ENCODE measurements at places on chromosomes 5 and 9. TPM values are rescaled to one million over a fixed set of nuclear protein-coding genes. Genes with fewer than 3 reads are reported as not detected.

The CCL28 gene
- total RNA-seq = 2.0 TPM

The B4GALT1 gene
- total RNA-seq = 6.9 TPM

The KIF20A gene
- 40.0 TPM for total RNA-seq

The C5orf63 gene
- 6.9 TPM for total RNA-seq

The RABL6 gene
- total RNA-seq = 43.4 TPM

The CDX1 gene
- total RNA-seq = 0.85 TPM

The SYNPO gene
- 1.5 TPM for total RNA-seq

DNA sequence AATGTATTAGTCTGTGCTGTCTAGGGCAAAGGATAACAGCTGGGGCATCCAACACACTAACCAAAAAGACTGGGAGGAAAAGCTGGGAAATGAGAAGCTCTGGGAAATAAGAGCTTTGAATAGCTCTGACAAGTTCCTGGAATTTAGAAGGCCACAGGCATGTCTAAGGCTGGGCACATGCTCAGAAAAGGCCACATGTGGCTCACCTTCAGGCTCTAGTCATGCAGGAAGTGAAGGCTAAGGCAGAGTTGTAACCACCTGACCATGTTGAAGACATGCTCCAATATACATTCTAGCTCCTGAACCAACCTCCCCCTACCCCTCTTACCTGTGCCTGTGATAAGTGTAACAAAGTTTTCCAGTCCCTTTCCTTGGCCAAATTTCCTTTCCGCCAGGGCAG lies 31.7 kb downstream of the CLTA start:
- no peak for DNase-seq

DNA sequence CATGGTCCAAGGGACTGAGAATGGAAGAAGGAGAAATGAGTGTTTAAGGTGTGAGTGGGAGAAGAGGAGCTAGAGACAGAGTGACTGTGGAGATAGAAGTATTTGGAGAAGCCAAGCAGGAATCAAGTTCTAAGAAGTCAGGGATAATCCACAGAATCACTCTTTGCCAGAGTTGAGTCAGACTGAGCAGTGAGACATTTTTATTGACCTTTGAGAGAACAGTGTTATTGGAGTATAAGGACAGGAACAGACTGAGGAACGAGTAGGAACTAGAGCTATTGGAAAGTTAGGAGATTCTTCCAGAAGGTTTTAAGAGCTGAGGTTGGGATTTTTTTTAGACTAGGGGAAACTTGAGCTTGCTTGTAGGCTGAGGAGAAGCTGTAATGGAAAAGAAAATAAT lies 37.2 kb downstream of the RCL1 start:
- no peak for DNase-seq

- DNase-seq = no peak
Observed at GRCh38 chr5:97434021-97434420, 251.0 kb upstream of the RIOK2 start.

- DNase-seq = no peak
Observed at GRCh38 chr5:180126716-180127681, 55.4 kb upstream of the RNF130 start.

DNA sequence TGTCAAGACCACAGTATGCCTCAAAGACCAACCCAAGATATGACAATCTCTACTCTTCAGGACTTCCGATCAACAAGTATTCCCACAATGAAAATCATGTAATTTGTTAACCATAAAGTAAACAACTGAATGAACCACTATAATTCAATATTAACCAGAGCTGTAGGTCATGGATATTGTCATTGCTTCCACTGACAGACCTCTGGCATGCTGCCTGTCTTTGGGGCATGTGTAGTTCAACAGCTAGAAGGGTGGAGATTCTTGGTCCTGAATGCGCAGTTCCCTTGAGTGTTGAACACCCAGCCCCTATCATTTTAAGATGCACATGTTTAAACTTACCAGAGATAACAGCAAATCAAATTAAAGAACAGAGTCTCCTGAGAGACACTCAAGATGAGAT lies 283.0 kb downstream of the CEMIP2 start:
- DNase-seq = no peak

GRCh38 chr5:89556215-89556913 lies 673.4 kb upstream of the MEF2C start:
- DNase-seq = no peak

GRCh38 chr5:134086943-134087305 lies 27.6 kb upstream of the TCF7 start:
- DNase-seq = peak; percentile 97

- DNase-seq = peak; percentile 65
Observed at GRCh38 chr5:95960667-95961616, 709 bp downstream of the ELL2 start.

- DNase-seq = no peak
Observed at GRCh38 chr9:134138292-134138691, 2.4 kb downstream of the WDR5 start.

- DNase-seq = no peak
Observed at GRCh38 chr9:87610200-87611155, 112.8 kb downstream of the DAPK1 start.

DNA sequence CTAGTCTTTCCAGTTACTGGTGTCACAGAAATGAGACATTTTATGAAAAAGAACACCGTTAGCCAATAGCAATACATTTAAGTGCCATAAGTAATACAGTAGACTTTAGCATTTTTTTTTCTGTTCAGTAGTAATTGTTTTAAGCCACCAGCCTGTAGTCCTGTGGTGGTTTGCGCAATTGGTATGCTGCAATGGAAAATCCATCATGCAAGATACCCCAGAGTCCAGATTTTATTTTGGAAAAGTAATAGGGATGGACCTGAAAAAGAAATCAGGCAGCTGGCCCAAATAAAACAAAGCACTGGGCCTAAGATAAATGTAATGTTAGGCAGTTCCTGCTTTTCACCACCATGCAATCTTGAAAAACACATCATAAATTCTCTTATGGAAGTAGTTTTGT lies 94.6 kb upstream of the RASGRF2 start:
- no peak for DNase-seq

GRCh38 chr5:137394380-137394779 lies 104.7 kb downstream of the SPOCK1 start:
- no peak for DNase-seq

- DNase-seq = no peak
Observed at GRCh38 chr5:178241231-178241663, 8.6 kb upstream of the PHYKPL start.

DNA sequence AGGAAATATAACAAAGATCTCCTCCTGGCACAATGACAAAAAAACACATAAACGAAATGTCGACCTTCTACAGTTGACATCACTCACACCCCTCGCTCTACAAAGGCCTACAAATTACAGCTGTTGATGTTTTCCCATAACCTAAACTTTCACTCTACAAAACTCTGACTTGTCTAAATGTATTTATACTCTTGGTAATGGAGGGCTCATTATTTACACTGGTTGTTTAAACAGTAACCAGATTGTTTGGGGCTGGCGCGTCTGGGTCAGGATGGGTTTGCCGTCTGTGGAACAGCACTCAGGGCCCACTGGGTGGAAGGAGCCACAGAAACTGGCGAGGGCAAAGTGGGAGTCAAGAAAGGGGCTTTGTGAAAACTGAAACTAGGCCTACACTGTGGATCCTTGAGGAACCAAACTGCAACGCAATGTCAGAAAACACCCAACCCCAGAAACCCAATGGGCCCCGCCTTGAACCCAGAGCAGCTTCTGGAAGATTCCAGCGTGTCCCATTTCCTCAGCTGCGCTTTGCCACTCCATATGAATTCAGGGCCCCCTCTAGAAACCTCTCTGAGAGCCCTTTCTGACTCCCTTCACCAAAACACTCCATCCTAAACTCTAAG lies 136.7 kb downstream of the ROR2 start:
- DNase-seq = no peak

- DNase-seq = no peak
Observed at GRCh38 chr5:64506567-64507263, 900 bp downstream of the RGS7BP start.

- DNase-seq = no peak
Observed at GRCh38 chr9:82327641-82328040, 339.1 kb downstream of the SPATA31D1 start.

DNA sequence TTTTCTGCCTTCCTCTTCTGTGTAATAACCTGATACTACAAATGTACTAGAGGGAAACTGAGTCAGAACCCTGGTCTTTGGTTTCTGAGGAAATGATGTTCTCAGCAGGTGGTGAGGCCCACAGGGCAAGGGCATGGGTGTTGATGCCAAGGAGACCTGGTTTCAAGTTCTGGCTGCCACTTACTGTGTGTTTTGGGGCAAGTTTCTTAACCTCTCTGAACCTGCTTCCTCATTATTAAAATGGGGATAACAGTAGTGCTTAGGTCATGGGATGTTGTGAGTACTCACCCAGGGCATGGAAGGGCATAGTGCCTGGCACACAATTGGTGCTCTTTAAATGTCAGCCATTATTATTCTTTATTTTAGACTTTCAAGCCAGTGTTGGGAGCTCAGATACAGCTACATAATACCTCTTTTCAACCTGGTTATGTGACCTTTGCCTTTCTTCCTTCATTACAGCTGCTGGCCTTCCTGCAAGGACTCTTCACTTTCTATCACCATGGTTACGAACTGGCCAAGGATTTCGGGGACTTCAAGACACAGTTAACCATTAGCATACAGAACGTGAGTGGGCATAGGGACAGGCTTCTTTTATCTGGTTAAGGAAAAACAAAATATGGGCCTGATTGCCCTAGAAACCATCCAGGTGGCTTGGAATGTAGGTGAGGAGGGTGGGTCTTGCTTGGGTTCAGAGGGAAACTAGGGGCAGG lies 131.5 kb downstream of the ARHGAP26 start:
- DNase-seq = no peak

DNA sequence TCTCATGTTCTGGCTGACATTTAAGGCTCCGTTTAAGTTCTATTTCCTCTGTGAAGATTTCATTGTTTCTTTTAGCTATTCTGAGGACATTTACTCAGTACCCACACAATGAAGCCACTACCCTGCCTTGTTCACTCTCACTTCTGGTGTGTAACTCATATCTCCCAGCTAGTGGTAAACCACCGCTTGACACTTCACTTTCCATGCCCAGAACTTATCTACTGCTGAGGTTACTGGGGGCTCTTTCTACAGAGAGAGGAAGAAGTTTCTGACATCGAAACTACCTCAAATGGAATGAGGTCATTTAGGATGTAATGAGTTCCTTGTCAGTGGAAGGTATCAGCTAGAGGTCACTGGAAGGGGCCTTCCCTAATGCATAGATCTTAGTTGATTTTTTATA lies 501.5 kb downstream of the DMAC1 start:
- DNase-seq = peak; percentile 14

GRCh38 chr9:137459152-137459600 lies at the start of gene NSMF:
Gene NSMF, minus strand, starts transcription at chr9:137459334. Its CDS starts 232 bp downstream, at chr9:137459102.
- peak; percentile 86 for DNase-seq

DNA sequence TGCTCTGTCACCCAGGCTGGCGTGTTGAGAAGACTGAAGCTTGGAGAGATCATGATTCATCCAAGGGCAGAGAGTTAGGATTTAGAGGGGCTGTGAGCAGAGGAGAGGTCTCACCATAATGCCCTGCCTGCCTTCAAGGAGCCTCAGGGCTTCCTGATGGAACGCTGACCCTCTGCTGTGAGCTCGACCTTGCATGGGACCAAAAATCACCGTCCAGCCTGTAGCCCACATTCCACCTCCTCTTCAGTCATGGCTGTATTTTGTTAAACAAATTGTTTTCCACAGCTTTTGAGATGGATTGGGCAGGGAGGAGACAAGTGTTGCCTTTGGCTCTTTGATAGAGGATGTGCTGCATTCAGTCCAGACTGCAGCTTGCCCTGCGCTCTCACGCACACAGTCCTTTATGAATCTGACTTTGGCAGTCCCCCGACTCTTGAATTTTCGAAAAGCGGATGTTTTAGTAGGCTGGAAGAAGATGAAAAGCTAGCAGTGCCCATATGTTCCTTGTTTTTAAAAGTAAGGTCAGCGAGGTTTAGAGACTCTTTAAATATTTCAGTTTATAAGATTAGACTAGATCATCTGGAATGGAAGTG lies 79.5 kb downstream of the MVB12B start:
- no peak for DNase-seq
